ENCODE measurements at places on chromosomes 16 and 17.

DNA sequence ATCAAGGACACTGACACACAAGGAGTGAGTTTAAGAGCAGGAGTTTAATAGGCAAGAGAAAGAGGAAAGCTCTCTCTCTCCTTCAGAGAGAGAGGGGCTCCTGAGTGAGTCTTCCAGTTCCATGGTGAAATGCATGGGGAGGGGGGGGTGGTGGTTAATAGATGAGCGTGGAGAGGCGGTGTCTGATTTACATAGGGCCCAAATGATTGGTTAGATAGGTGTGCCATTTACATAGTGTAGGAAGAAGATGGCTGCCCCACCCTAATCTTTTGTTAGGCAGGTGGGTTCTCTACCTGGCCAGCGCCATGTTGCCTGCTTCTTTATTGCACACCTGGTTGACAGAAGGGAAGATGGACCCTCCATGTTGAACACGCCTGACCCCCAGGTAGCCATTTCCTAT, 250.0 kb upstream of the CACNG5 start:
- no peak for DNase-seq

- no peak for DNase-seq
Measured at GRCh38 chr16:51854401-51854951, 692.5 kb downstream of the TOX3 start.

GRCh38 chr17:1750628-1751027, 8.0 kb downstream of the SERPINF2 start:
- DNase-seq: no peak

DNA sequence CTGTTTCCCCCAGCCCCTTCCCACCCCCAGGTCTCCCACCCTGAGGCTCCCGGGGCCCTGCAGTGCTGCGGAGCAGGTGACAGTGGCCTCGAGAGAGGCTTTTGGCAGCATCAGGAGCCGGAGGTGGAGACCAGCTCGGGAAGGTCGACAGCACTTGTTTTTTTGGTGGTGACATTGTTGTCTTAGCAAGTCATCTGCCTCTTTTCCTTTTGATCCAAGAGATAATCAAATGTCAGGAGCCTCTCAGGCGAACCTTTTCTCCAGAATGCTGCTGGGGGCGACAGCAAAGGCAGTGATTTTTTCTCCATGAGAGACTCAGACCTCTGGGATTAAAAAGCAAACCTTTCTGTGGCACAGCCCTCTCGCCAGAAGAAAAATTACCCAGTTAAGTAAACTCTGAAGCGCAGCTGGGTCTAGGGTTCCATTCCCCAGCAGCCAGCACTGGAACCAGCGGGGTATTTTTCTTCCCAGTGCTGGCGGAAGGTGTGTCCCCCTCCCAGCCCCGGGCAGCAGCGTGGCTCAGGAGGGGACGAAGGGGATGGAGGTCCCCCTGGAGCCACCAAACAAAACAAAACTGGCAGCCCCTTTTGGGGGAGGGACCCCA, 37.2 kb downstream of the GRIN2C start:
- no peak for DNase-seq

- peak; percentile 1 for DNase-seq
Measured at GRCh38 chr16:80144191-80144590, 396.6 kb upstream of the DYNLRB2 start.

- DNase-seq: no peak
Measured at GRCh38 chr17:43733956-43734355, 24.6 kb downstream of the SOST start.

GRCh38 chr16:4588386-4588785, 26.3 kb downstream of the UBALD1 start:
- no peak for DNase-seq

DNA sequence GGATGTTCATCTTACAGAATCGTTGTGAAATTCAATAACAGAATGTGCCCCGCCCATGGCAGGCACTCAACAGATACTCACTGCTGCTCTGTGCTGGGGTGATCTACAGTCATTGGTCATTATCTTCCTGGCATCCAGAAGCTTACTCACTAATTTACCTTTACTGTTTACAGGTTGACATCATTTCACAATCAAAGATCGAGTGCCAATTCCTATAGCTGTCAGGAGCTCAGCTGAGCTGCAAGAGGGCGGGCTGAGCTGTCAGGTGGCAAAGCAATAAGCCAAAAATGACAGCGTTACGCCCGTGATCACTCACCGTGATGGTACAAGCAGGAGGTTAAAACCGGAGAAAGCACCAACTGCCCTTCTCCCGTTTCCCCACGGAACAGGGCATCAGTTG, 51.2 kb downstream of the LITAF start:
- no peak for DNase-seq

DNA sequence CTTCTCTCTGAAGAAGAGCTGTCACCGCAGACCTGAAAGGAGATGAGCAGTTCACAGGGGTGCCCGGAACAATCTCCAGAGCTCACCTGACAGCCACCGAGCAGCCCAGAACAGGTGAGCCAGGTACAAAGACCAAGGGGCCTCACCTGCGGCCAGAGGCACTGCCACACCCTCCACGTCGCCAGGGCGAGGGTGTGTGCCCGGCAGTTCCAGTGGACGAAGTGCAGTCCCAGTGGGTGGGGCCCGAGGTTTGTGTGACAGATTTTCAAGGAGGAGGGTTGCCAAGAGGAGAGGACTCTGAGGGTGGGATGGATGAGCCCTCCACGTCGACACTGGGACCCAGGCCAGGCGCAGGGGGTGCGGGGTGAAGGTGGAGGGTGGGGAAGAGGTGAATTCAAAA, 61.7 kb downstream of the SMPD3 start:
- DNase-seq: no peak

DNA sequence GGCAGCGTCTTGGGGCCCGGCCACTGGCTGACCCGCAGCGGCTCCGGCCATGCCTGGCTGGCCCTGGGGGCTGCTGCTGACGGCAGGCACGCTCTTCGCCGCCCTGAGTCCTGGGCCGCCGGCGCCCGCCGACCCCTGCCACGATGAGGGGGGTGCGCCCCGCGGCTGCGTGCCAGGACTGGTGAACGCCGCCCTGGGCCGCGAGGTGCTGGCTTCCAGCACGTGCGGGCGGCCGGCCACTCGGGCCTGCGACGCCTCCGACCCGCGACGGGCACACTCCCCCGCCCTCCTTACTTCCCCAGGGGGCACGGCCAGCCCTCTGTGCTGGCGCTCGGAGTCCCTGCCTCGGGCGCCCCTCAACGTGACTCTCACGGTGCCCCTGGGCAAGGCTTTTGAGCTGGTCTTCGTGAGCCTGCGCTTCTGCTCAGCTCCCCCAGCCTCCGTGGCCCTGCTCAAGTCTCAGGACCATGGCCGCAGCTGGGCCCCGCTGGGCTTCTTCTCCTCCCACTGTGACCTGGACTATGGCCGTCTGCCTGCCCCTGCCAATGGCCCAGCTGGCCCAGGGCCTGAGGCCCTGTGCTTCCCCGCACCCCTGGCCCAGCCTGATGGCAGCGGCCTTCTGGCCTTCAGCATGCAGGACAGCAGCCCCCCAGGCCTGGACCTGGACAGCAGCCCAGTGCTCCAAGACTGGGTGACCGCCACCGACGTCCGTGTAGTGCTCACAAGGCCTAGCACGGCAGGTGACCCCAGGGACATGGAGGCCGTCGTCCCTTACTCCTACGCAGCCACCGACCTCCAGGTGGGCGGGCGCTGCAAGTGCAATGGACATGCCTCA, 773 bp downstream of the NTN3 start:
- peak; percentile 43 for DNase-seq

DNA sequence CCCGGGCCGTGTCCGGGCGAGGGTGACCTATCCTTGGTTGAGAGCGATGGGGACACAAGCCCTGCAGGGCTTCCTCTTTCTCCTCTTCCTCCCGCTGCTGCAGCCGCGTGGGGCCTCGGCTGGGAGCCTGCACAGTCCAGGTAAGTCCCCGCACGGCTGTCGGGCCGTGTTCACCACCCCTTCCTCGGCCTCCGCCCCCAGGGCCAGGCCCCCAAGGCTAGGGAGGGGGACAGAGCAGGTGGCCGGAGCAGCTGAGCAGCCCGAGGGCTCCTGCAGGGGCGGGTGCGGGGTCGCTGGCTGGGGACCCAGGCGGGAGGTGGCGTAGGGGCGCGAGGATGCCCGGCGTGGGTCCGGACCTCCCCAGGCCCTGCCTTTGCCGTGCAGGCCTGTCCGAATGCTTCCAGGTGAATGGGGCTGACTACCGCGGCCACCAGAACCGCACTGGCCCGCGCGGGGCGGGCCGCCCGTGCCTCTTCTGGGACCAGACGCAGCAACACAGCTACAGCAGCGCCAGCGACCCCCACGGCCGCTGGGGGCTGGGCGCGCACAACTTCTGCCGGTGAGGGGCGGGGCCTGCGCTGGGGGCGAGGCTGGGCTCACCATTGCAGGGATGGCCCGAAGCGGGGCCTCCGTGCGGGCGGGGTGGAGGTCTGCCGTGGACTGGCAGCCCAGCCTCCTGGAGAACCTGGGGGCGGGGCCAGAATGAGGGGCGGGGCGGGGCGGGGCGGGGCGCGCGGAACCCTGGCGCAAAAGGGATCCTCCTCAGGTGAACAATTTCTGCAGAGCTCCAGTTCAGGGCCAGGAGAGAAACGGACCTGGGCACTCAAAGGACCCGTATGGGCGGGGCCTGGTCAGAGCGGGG, 631 bp downstream of the KREMEN2 start:
- DNase-seq: peak; percentile 94
